Stimulated activated CD8-positive, alpha-beta memory T cell treated with anti-CD3 and anti-CD28 coated beads, Interleukin-4, amount 100 ng/mL, for 1 hour (primary cell): ENCODE measurements at places on chromosomes 6 and 20.

GRCh38 chr6:129606664-129607063, 103.3 kb downstream of the ARHGAP18 start:
- no peak for DNase-seq

- no peak for DNase-seq
These were observed 5.0 kb upstream of the TRAF3IP2 start for GRCh38 chr6:111610548-111611172.

GRCh38 chr20:40510622-40511021, 178.4 kb downstream of the MAFB start:
- DNase-seq, result no peak

- DNase-seq, result no peak
These were observed 17.1 kb downstream of the REPS1 start for GRCh38 chr6:138970856-138971425.

GRCh38 chr6:41921712-41921998, 356 bp downstream of the BYSL start:
- DNase-seq, result no peak

- no peak for DNase-seq
These were observed 270.7 kb upstream of the TAB2 start for GRCh38 chr6:149046822-149047246.

DNA sequence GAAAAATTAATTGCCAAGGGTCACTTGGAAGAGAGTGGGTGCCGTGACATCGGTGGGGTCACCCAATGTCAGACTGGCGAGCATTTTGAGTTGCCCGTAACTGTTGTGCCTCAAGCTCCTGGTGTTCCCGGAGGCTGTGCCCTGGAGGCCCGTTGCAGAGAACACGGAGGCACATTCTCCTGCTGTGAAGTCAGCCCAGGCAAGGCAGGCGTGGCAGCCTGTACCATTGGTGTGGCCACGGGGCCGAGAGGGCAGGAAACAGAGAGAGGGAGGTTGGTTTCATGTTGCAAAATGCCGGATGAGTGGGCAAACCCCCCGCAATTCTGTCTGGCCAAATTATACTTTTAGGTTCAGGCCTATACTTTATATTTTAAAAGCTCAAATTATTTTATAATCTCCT, 81.2 kb downstream of the THBS2 start:
- no peak for DNase-seq

DNA sequence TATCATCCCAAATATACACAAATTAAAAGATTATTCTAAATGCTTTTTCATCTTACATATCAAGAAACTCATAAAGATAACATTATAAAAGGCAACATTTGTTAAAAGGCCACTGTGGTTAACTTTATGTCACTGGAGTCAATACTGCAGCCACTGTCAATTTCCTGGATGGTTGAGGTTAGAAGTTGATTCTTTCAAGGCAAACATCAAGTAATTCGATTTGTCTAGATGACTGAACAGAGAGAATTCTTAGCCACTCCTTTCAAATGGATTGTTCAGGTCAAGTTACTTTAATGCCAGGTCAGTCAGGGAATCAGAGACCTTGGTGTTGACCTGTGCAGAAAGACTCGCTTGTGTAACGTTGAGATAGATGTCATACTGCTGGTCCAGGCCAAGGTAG, 44.4 kb upstream of the SIM1 start:
- no peak for DNase-seq

DNA sequence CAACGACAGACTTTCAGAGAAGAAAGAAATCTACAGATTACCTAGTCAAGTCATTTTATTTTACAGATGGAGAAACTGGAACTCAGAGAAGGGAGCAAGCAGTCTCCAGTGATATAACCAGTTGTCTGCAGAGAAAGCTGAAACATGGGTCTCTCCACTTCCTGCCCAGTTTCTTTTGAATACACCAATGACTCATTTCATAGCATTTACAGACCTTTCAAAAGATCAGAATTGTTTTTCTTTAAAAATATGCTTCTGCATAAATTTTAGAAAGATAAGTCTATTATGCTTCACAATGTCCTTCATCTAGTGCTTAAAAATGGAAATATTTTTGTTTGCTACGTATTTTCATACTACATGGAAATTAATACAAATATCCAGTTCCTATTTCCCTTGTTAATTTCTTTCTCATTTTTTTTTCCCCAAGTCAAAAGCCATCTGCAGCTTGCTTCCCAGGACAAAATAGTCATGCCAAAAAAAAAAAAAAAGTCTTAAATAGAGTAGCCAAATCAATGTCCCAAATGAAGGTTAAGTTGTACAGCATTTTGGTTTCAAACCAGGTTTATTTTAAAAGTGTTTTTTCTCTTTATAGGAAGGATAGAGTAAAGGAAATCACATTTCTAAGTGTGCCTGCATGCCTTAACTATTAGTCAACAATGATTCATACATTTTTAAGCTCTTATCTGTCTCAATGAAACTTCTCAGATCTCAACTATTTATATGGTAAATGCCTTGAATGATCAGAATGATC, 36.9 kb downstream of the ARHGAP18 start:
- DNase-seq, result no peak
